ENCODE measurements at places on chromosomes 2 and 18.

GRCh38 chr2:72968286-72968685 is 51.0 kb downstream of the EMX1 start:
- DNase-seq = no peak

- DNase-seq = no peak
Measured at GRCh38 chr2:226336283-226336682, 463.3 kb downstream of the IRS1 start.

DNA sequence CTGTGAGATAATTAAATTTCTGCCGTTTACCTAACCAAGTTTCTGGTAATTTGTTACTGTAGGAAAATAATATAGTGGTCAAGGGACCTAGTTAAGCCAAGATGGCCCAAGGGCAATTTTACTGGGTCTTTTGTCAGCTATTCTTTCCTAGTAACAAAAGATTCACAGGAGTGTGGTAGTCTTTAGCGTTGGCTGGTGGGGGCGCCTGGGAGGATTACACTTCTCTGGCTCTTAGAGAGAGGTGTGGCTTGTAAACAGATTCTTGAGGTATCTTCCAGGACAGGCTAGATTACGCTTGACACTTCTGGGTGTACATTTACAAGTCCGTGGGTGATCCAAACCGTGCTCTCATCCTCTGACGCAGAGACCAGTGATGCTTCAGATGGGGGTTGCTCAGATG is 3.3 kb upstream of the ACOXL start:
- no peak for DNase-seq

DNA sequence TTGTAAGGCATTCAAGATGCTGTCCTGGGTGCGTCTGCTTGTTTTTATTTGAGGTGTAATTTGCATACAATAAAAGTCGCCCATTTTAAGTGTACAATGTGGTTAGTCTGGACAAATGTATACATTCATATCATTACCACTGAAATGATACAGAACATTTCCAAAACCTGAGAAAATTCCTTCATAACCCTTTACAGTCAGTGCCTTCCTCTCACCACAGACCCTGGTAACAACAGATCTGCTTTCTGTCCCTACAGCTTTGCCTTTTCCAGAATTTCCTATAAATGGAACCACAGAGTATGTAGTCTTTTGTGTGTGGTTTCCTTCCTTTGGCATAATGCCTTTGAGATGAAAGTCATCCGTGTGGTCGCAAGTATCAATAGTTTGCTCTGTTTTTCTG is 45.8 kb upstream of the NFU1 start:
- no peak for DNase-seq

DNA sequence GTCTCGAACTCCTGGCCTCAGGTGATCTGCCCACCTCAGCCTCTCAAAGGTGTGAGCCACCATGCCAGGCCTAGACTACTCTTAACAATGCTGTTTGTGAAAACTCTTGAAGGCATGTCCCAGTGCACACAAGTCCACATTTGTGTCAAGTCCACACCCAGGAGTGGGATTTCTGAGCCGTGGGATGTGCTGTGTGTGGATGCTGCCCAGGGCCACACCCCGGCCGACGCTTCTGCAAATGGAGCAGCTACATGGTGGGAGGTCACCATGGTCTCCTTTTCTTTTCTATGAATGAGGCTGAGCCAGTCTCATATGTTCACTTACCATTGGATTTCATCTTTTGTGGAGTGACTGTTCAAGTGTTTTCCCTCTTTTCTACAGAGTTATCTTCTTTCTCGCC is 15.8 kb downstream of the SNED1 start:
- no peak for DNase-seq

DNA sequence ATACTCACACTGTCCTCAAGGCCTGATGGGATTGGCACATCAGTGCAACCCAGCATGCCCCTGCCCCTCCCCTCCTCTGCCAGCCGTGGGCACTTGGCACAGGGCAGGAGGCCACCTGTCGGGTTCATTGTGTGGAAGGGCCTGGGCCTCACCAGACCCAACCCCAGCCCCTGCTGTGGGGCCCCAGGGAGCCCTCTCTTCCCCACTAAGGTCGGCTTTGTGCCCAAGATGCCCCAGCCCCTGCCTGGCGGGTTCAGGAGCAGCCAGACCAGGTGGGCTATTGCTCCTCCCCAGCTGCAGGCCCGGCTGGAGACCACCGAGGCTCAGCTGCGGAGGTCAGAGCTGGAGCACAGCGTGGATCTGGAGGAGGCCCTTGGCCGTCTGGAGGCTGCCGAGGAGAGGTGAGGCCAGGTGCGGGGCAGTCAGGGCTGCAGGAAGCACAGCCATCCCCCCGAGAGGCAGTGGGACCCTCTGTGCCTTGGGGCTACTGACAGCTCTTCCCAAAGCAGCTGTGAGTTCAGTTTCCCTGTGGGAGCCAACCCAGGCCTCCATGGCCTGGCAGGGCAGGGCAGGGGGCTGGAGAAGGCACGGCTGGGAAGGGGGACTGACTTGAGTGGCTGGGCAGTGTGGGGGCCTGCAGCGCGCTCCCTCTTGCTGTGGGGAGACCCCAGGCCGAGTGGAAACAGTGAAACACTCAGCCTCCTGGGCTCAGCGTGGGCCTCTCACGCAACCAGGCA is 16.3 kb downstream of the CROCC2 start:
- DNase-seq = no peak

DNA sequence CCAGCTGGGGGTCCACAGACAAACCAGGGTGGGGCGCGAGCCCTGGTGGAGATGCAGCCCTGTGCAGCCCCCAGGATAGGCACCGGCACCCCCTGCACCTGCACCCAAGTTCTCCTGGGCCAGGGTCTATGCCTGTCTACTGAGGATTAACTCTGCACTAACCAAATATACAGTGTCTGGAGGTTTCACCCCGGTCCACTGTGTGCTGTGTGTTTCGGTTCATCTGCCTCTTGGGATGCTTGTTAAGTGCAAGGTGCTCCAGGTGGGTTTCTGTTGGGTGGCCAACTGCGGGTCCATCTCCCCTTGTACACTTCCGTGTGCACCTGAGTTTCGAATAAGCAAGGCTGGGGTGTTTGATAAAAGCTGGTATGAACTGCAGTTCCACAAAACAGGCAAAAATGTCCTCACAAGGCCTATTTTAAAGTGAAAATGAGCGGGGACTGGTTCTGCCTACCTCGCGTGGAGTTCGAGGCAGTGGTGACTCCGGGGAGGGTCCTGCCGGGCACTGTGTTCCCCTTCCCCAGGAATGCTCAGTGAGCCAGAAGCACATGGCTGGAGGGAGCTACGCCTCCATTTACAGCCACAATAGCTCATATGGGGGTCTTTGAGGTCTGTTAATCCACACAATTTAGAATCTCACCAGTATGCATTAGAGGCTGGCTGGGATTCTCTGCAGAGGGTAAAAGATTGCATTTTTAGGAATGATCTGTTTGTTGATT is 70.7 kb downstream of the EDAR start:
- no peak for DNase-seq

DNA sequence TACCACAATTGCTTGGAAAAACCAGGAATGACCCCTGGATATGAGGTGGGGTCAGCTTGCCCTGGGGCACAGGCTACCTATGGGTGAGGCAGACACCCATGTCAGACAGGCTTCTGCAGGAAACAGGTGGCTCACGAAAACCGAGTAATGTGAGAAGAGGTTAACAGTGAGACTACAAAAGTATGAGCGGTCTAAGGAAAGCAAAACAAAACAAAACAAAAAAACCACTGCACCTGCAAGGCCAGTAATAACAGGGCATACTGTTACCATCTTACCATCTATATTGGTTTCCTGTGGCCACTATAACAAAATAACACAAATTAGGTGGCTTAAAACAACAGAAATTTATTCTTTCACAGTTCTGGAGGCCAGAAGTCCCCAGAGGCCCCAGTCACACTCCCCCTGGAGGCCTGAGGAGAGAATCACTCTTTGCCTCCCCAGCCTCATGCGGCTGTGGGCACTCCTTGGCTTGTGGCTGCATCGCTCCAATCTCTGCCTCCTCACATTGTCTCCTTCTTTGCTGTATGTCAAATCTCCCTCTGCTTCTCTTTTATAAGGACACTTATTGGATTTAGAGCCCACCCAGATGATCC is 86.6 kb upstream of the EPC2 start:
- no peak for DNase-seq

All from activated naive CD4-positive, alpha-beta T cell (primary cell).